Umbilical cord (tissue), 2 donors: ENCODE measurements at places on chromosomes 16 and 17.

DNA sequence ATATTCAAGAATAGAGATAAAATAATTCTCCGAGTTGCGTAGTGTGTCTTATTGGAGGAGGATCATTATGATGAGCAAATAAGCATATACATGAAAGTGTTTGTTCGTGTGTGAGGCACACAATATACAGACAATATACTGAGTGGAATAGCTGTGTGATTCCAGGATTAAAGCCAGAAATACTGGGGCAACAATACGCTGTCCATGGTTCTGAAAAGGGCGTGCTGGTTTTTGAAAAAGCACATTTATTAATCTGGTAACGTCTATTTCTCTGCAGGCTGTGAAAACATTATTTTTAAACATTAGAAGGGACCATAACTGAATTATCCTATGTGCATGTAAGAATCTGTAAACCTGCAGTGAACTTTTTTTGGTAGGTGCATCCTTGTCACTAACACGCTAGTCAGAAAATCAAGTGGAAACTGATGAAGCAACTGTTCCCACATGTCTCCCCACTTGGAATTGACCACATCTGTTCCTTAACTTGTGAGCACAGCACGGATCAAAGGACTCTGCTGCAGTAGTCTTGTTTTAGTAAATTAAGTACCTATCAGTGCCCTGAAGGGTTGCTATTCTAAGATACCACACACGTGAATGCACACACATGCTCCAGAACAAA, 346.0 kb downstream of the GRIN2A start:
- DNase-seq, result peak; percentile 46

- DNase-seq, result no peak
Observed at GRCh38 chr17:81564778-81565177, 12.6 kb upstream of the FAAP100 start.

DNA sequence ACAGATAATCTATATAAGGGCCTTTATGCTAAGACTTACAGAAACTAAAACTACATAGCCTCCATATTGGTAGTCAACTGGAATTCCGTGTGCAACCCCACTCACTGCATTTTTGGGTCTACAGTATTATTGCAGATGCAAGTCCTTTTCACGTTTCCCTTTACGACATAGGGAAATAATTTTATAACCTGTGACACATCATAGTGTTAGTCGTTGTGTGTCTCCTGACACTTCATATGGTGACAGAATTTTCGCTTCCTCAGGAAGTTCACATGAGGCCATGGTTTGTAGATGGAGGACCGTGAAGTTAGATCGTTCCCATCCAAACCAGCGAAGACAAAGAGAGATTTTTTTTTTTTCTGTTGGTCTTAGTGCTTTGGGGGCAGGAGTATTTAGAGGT, 15.7 kb upstream of the MRC2 start:
- no peak for DNase-seq

DNA sequence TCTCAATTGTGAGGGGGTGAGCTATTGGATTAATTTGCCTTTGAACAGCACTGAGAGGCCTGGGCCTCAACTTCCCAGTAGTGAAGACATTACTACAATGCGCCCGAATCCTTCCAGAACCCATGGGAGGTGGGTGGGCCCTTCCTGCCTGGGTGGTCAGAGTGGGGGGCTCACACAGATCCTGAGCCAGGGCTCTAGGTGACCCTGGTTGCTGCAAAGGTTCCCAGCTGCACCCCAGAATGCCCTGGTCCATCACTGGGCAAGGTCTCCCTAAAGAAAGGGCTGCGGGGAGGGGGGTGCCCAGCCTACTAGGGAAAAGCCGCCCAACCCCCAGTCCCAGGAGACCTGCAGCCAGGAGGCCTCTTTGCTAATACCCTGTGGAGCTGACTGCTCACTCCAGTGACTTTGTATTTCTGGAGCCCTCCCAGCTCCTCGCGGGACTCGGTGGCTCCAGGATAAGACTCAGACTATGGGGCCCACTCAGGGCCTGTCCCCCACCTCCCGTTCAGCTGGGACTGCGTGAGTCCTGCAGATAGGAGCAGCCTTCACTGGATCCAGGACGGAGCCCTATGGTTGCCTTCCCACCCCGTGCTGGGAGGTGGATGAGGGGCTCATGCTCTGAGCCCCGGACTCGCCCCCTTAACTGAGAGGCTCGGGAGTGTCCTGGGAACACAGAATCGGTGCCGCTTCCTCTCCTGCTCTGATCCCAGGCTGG, 40.2 kb downstream of the SLC7A5 start:
- no peak for DNase-seq

DNA sequence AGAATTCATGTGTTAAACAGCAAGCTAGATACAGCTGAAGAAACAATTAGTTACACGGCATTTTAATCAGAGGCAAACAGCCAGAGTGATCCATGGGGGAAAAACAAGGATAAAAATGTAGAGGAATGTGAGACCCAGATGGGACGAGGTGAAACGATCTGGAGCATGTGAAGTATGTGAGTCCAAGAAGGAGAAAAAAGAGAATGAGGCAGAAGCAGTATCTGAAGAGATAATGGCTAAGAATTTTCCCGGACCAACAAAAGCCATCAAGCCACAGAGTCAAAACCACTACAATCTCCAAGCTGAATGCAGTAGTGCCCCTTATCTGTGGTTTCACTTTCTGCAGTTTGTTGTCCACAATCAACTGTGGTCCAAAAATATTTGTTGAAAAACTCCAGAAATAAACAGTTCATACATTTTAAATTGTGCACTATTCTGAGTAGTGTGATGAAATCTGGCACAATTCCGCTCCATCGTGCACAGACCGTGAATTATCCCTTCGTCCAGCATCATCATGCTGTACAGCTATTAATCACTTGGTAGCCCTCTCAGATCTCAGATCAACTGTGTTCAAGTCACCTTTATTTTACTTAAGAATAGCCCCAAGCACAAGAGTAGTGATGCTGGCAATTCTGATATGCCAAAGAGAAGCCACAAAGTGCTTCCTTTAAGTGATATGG, 18.8 kb downstream of the MYH10 start:
- DNase-seq, result no peak
